ENCODE measurements at places on chromosomes 1 and 21.

GRCh38 chr1:208238710-208239472 is 5.3 kb downstream of the PLXNA2 start:
- DNase-seq = no peak

DNA sequence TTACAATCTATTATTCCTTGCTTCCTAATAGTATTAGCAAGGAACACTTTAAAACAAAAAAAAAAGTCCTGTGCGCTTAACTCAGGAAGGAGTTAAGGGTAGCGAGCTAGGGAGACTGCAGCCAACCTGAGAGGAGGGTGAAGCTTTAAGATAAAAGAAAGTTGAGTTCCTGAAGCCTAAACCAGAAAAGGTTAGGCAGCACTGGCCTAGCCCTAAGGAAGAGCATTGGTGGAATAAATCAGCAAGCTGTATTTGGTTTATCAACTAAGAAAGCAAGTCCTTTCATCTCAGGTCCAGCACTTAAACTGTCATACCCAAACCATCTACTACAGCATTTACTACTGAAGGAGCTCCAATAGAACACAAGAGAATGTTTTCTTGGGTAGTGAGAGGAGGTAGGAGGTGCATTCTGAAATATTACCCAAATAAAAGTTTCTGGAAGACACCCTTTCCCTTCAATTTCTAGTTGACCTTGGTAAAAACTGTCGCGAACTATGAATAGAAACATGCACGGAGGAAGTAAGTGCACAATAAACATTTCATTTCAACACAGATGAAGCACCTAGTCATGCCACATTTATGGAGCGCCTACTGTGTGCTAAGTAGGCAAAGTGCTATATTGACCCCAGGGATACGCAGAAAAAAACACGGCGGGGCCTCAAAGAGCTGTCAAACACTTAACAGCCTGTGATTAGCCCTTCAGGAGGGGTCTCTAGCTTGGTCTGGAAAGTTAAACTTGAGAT is 1.3 kb downstream of the GLRX2 start:
- DNase-seq = no peak

DNA sequence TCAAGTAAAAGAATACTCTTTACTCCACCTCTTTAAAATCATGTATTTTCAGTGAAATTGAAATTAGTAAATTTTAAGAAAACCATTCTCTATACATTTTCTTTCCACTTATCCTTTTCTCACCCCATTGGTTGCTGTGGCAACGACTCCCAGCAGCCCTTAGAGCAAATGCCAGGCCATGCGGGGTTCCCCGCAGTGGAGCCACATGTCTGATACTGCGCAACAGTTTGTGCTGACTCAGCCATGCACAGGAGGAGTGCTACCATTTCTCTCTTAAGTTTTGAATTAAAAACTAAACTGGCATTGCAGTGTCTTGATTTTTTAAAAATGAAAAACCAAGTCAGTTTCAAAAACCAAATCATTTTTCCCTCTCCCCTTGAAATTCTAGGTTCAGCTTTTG is 214.1 kb upstream of the L1TD1 start:
- peak; percentile 21 for DNase-seq

GRCh38 chr21:23698619-23699018 is 1908.7 kb downstream of the MRPL39 start:
- no peak for DNase-seq

GRCh38 chr1:95948023-95948422 is 714.0 kb downstream of the RWDD3 start:
- no peak for DNase-seq

DNA sequence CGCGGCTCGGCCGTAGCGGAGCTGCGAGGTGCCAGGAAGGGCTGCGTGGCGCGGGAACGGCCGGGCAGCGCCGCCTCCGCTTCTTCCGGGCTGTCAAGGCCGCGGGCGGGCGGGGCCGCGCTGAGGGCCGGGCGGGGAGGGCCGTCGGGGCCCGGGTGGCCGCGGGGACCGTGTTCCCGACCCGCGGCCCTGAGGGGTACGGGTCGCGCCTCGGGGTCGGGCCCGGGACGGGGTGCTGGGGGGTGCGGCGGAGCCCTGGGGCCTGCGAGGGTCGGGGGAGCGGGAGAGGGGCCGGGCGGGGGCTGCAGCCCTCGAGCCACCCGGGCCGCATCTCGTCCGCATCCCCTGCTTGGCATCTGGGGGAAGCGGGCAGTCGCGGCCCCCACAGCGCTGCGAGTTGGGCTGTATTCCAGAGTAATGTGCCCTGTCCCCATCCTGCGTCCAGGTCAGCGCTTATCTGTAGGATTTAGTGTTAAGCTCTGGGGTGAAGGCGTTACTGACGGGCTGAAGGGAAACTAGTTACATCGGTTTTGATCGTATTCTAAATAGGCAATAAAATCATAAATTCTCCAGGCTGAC is 379 bp downstream of the RER1 start:
- DNase-seq = no peak

DNA sequence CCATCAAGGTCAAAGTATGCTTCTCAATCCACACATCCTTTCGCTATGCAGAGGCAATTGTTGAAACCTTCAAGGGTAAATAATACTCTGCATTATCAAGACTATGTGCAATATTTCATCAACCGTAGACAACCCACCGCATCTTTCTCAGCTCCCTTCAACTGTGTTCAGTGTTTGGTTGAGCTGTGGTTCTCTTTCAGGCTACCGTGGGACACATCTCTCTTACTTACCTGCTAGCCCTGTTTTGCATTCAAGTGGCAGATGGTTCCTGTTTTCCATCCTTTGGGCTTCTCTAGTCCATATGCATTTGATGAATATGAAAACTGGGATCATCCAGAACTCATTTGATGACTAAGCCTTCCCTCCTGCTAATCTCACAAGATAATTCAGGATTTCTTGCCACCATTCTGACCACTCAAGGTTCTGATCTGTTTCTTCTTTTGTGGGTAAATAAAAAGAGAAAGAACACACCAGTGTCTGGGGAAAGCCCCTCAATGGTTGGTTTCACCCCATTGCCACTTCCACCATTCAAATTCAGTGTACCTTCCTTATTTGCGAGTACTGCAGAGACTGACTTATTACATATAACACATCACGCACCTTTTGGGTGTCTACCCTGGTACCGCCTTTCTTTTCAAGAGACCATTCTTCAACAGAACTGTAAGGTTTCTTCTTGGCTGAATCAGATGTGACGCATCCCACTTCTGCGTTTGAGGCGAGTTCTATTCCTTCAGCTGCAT is 61.7 kb downstream of the BACE2 start:
- DNase-seq = no peak

GRCh38 chr1:186473047-186473446 is 12.1 kb upstream of the PDC start:
- no peak for DNase-seq

- DNase-seq = peak; percentile 84
Measured at GRCh38 chr1:18875107-18875795, 15.8 kb upstream of the TAS1R2 start.

DNA sequence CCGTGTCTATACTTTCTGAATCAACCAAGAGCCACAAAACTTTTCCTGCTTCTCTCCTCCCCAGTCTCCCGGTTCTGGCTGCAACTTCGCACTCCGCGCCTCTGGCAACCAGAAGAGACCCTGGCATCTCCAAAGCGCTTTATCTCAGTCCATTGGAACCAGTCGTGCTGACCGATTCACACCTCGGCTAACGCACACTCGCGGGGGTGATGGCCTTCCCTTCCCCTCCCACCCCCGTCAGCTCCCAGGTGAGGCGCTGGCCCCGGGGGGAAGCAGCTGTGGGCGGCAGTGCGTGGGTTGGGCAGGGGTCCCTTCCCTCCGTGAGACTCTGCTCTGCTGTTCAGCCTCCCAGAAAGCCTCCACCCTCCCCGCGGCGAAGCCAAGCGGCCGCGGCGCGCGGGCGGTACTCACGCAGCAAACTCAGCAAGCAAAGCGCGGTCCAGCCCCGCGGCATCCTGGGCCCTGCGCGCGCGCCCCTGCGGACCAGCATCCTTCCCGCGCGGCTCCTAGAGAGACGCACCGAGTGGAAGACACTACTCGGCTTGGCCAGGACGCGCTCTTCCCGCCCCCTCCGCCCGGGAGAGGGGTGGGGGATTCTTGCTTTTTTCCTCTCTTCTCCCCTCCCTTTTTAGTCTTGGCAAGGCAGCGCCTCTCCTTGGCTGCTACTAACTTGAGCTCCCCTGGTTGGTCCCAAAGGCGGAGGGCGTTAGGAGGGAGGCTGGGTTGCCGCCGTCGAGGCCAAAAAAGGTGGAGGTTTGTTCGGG is at the start of gene CD34:
Gene CD34, minus strand, starts transcription at position 535 of the 764 bp plus-strand sequence. Its CDS starts 45 bp downstream, at position 490.
- DNase-seq = no peak

- no peak for DNase-seq
Measured at GRCh38 chr1:74534241-74534640, 21.8 kb upstream of the LRRC53 start.

DNA sequence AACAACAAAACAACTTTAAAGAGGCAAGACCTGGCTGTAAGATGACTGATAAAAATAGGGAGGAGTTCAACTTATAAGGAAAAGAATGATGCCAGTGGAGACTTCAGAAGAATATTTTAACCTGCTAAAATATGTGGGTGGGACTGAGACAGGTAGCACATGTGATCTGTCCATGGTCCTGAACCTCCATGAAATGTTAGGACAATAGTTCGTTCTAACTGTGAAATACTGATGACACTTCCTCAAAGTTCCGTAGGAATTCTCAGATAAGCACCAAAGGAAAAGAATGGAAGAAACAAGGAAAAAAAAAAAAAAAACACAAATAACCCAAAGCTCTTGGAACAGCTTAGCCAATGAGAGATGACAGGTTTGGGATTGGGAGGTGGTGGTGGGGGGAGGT is 44.7 kb downstream of the CDC42BPA start:
- no peak for DNase-seq

DNA sequence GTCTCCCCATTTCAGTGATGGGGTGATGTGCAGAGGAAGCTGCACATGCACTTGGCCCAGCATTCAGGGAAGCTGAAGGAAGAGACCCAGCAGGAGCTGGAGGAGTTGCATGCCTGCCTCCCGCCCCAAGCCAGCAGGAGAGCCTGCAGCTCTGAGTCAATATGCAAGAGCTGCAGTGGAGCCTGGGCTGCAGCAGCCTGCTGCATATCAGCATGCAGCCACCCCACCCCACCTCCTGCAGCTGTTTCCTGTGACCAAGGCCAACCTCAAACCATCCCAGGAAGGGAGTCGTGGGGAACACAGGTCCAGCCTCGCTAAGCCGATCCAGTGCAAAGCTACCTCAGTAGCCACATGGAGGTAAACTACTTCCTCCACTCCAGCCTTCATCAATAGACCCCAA is 18.9 kb downstream of the AGT start:
- no peak for DNase-seq

DNA sequence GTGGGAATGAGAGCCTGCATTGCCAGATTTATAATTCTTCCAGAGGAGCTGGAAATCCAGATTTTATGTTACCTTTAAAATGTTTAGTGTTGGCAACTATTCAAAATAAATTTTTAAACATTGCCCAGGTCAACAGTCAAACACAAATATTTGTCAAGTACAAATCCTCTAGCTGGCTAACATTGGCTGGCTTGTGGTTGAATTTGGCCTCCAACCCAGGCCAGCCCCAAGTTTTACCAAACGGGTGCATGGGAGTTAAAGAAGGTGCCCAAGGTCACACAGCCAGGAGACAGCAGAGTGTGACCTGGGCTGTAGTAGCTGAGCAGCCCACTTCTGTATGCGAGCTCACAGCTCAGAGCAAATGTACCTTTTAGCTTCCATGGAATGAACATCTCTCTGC is 240.6 kb downstream of the DSCAM start:
- DNase-seq = no peak

- DNase-seq = no peak
Measured at GRCh38 chr1:31872658-31873636, 57.1 kb upstream of the SPOCD1 start.

GRCh38 chr21:32309906-32310460 is 11.3 kb downstream of the MRAP start:
- no peak for DNase-seq

GRCh38 chr1:173253046-173253445 is 45.9 kb upstream of the TNFSF4 start:
- no peak for DNase-seq

DNA sequence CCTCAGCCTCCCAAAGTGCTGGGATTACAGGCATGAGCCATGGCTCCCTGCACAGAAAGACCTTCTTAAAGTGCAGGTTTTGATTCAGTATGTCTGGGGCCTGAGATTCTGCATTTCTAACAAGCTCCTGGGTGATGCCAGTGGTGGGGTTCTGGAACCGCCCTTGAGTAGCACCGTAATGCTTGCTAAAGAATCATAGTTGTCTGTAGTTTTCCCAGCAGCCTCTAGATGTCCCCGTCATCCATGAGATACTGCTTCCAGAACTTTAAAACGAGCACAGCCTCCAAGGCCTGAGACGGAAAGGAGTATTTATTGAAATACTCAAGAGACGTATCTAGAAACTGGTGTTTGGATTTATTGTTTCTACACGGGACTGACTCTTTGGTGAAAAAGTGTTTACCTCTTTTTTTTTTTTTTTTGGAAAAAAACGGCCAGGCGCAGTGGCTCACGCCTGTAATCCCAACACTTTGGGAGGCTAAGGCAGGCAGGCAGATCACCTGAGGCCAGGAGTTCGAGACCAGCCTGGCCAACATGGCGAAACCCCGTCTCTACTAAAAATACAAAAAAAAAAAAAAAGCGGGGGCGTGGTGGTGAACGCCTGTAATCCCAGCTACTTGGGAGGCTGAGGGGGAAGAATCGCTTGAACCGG is 2.6 kb upstream of the TOR3A start:
- DNase-seq = peak; percentile 85

GRCh38 chr1:183165456-183165855 is 20.6 kb upstream of the LAMC2 start:
- DNase-seq = no peak

GRCh38 chr1:94686882-94687281 is 133.3 kb upstream of the SLC44A3 start:
- no peak for DNase-seq

DNA sequence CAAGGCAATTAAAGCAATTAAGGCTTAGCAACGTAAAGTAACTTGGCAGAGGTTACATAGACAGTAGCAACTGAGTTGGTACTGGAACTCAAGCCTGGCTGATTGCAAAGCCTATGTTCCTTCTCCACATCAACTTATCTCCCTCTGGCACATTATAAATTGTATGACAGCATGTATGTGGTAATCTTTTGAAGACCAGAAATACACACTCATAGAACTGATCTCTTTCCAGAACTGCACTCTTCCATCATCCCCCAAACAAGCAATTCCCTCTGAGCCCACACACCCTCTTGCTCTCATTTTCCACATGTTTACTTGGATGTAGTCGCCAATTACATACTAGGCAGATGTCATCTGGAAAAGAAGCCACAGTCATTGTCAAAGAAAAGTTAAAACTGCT is 502.2 kb downstream of the PLPP3 start:
- no peak for DNase-seq

Measured in pons (tissue), 1 donor.